ENCODE measurements at places on chromosomes 12 and 14. TPM values are rescaled to one million over a fixed set of nuclear protein-coding genes. Genes with fewer than 3 reads are reported as not detected.

The CACNA2D4 gene
- total RNA-seq = 1.6 TPM

DNA sequence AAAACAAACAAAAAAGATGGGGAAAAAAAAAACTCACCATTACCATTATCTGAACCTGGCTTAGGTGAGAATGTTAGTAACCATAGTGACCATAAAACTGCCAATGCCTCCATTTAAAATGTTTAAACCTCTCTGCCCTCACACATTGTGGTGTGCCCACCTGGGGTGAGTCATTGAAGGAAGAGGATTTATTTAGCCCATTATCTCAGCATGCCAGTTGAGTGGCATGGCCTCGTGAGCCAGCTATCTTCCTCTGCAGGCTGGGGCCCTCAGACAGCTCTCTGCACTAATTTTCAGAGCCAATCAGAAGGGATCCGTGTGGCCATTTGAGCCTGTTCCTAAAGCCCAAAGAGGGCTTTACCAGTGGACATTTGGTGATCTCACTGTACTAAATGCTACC is 81.8 kb upstream of the CCDC198 start:
- no peak for DNase-seq

The CCDC198 gene
- total RNA-seq = not detected

The OR4E2 gene
- total RNA-seq = not detected

The PPHLN1 gene
- 46.6 TPM for total RNA-seq

The TMEM233 gene
- 0.28 TPM for total RNA-seq

DNA sequence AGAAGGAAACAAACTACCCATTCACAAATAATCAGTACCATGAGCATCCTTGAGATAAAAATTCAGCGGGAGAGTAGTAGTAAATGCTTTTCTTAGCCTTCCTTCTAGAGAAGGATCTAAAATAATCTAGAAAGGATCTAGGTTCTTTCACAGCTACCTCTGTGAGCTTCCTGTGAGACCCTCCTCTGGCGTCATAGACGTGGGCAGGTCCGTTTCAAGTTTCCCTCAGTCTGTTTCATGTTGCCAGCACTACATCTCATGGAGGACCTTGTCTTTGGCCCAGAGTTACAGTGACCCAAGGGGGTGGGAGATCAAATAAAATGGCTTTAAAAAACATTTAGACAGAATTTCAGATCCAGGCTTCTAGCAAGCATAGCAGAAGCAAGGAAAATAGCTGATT is 13.6 kb downstream of the DAAM1 start:
- no peak for DNase-seq

DNA sequence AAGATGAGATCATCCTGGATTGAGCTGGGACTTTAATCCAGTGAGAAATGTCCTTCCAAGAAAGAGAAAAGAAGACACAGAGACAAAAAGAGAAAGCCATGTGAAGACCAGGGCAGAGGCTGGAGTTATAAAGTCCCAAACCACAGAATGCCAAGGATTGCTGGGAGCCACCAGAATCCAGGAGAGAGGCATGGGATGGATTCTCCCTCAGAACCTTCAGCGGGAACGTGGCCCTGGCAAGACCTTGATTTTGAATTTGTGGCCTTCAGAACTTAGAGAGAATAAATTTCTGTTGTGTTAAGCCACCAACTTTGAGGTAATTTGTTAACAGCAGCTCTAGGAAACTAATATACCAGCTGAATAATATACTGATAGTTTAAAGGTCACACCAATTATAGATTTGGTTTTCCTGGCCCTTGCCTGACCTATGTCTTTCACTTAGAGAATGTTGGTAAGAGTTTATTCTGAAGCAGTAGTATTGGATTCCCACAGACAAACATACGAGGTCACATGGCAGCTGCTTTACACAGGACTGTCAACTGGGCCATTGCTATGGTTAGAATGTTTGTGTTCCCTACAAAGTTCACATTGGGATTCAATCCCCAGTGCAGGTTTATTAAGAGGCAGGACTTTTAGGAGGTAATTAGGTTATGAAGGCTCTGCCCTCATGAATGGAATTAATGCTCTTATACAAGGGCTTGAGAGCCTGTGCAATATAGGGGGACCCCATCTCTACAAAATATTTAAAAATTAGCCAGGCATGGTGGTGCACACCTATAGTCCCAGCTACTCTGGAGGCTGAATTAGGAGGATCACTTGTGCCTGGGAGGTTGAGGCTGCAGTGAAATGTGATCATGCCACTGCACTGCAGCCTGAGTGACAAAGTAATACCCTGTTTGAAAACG is 156.5 kb upstream of the EEA1 start:
- DNase-seq = no peak

GRCh38 chr14:105853089-105853906 is 326.9 kb downstream of the TMEM121 start:
- DNase-seq = peak; percentile 52

DNA sequence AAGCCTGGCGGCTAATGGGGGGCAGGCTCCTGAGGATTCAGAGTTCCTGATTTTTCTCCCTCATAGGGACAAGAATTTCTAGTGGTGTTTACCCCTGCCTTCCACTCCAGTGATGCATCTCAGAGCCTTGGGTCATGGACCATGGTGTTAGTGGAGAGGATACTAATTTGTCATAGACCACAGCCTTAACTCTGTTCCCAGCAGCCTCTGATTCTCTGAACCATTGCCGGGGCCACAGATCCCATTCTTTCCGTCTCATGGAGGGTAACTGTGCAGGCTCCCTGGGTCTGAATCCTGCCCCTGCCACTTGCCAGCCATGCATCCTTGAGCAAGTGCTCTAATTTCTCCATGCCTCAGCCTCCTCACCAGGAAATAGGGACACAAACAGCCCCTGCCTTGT is 55.1 kb downstream of the RPH3A start:
- no peak for DNase-seq

GRCh38 chr12:118544569-118544968 is 168.2 kb downstream of the SUDS3 start:
- DNase-seq = no peak

- DNase-seq = no peak
Measured at GRCh38 chr12:75341873-75342272, 7.4 kb downstream of the GLIPR1L1 start.

GRCh38 chr12:44677724-44678123 is 198.4 kb downstream of the NELL2 start:
- no peak for DNase-seq

GRCh38 chr12:103936679-103937078 is 6.5 kb downstream of the HSP90B1 start:
- no peak for DNase-seq

Measured in right atrium auricular region (tissue), 2 donors.